ENCODE measurements at places on chromosomes 7 and 10.
A peak's percentile ranks its signal among the peaks of the same experiment; 100 is the strongest.

DNA sequence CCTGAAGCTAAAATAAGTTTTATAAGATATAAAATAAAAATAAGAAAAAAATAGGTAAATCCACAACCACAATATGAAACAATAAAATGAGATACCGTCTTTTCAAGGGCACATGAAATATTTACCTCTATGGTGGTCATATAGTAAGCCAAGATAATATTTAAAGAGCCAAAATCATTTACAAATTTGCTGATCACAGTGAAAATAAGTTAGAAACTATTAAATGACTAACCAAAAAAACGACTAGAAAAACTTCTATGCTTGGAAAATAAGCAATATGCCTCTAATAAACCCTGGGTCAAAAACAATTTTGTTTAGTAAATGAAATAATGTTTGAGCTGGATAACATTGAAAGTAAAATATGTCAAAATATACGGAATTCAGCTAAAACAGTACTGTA is 535.2 kb downstream of the GRID1 start:
- DNase-seq: no peak

GRCh38 chr10:43249962-43250614 is 16.8 kb downstream of the RASGEF1A start:
- peak; percentile 23 for DNase-seq

DNA sequence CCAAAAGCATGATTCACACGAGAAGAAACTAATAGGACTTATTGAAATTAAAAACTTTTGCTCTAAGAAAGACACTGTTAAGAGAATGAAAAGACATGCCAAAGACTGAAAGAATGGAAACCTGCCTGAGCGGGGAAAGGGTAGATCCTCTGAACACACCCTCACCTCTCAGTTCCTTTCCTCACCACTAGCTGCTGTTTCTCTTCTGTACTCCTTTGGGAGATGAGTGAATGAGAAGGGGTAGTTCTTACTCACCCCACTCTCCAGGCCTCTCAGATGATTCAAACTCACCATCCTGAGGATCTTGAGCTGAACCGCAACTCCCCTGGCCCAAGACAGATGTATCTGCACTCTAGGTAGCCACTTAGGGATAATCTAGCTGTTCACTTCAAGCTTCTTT is 41.9 kb downstream of the IQUB start:
- DNase-seq: no peak

- no peak for DNase-seq
Observed at GRCh38 chr7:27515933-27516332, 146.8 kb downstream of the HIBADH start.

DNA sequence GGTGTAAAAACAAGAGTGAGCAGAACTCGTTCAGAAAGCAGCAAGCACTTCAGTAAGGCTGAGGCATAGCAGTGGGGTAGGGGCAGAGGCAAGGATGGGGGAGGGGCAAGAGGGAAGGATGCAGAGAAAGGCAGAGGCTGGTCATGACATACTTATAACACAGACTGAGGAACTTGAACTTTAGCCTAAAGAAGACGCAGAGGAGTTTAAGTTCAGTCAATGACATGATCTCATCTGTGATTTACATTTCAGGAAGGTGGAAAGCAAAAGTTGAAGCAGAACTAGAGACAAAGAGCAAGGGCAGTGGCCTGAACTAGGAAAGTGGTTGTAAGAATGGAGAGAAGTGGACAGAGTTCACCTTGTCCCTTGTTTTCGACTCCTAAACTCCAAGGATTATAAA is 15.8 kb downstream of the MACC1 start:
- no peak for DNase-seq

- no peak for DNase-seq
Observed at GRCh38 chr10:76086761-76087639, 655.6 kb downstream of the LRMDA start.

- no peak for DNase-seq
Observed at GRCh38 chr10:32265756-32266155, 81.2 kb downstream of the EPC1 start.

DNA sequence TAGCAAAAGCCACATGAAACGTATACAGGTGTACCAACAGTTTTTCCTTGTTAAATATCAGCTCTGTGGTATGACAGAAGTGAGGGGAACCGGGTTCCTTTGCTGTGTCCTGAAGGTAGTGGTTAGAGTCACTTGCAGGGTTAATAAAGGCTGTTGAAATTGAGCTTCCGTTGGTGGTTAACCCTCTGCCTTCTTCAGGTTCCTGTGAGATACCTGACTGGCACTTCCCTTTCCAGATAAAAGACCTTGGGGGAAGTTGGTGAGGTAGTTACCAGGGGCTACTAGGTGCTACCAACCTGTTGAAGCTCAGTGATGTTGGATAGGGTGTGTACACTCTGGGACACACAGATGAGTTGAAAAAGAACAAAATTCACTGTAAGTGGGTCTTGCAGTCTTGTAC is 384.1 kb downstream of the GATA3 start:
- DNase-seq: no peak

- DNase-seq: no peak
Observed at GRCh38 chr7:128000854-128001265, 30.4 kb downstream of the LRRC4 start.

DNA sequence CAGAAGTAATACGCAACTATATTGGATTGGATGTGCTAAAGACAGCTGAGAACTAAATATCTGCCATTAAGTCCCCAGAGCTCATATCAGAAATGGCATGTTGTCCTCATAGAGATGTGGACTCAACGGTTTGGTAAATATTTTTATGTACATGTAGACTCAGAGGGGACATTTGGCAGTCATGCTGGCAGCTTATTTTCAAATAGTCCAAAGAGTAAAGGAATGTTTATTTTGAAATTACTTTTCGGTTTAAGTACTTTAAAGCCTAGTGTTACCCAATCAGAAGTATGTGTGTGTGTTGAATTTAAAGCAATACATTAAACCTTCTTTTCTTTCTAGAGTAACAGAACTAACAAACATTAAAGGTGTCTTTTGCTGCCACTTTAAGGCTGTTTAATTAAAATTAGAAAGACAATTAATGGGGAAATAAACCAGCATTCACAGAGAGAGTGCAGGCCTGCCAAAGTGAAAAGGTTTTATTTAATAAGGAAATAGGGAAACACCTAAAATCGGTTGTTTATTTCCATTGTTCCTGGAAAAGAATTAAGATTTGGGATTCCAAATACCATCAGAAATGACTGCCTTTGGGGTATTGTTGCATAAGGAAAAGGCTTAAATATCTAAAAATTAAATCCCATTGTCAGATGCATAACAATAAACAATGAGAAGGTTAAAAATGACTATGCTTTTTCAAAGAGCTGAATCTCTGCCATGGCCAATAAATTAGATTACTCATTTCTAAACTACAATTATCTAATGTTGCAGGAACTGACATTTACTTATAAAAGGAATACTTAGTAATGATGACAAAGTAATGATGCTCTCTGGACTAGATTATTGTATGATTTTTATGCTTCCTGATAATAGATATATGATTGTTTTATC is 113.4 kb upstream of the AHR start:
- no peak for DNase-seq

- no peak for DNase-seq
Observed at GRCh38 chr7:117873310-117874190, at the start of gene CTTNBP2. TSS of gene CTTNBP2 (minus strand) at chr7:117873441. CDS start at chr7:117873415, 26 bp downstream.

DNA sequence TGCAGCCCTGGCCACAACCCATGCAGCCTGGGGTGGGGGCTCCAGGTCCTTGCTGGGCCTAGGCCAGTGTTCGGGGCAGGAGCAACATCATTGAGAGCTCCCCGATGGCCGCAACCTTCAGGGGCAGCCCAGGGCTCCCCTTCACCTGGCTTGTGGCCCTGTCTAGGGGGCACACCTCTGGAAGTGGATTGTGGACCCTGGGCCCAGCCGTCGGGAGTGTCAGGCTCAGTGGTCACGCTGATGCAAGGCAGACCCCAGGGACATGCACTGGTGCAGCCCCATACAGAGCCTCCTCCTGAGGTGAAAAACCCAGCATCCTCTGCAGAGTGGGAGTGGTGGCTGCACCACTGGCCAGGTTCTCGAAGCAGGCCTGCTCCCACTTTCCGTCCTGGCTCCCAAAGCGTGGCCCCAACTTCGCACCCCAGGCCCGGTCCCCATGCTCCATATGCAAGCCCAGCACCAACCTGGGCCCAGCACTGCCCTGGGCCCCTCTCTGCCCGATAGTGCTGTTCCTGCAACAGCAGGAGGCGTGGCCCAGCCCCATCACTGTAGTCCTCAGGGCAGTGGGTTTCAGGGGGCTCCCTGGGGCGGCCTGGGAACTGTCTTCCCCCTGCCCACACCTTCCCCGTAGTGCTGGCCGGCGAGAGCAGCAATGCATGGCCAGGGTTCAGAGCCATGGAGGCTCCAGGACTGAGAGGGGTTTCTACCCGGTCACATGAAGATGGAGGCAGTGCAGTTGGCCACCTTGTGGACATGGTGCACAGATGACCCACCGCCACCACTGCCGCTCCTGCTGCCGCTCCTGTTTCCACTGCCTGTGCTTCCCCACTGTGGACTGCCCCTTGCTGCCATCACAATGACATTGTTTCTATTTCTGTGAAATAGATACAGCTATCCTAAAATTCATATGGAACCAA is 303.9 kb upstream of the NRG3 start:
- DNase-seq: no peak

DNA sequence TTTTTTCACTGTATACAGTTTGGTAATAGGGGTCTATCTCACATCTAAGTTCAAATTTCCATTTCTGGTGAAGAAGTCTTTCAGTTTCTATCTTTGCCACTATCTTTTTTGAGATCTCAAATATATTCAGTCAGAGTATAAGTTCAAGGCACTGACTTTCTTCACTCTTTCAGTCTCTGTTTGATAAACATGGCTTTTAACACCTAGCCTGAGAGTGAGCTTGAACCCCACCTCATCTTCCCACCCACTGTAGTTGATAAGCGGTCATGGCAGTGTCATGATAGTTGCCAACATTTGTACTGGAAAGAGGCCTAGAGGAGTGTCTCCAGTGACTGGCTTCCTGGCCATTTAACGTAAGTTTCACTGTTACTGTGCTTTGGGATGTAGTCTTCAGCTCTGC is 41.2 kb upstream of the AGR3 start:
- no peak for DNase-seq

DNA sequence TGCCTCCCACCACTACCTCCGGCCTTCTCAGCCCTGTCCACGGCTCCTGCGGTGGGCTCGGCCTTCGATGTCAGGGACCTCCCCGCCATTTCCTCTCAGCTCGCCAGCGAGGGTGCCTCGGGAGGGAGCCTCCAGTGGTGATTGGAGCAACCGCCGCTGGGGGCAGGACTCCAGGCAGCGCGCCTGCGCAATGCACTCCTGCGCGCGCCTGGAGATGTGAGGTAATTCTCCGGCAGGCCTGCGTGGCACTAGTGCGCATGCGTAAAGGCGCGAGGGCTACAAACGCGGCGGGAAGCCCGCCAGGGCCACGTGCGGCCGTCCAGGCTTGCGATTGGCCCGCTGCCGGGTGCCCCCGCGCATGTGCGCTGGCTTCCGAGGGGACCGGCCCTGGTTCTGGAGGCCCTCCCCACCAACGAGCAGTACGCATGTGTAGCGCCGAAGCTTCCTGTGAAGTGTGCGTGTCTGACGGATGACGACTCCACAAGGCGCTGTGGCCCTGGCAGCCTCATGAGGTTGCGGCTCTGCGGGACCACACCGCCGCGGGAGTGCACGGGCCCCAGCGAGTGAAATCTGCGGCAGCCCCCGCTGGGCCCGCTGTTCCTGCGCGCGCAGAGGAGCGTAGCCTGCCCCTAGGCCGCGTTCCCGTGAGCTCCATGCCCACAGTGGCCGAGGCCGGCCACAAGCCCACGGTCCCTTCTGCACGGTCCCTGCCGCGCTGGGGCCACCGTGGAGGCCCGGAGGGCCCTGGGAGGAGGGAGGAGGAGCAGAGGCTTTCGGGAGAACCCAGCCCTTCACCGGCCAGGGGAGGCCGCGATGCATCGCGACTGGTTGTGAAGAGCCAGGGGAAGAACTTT is at the start of gene SYCE1:
TSS of gene SYCE1 (minus strand) at position 143 of the 854 bp plus-strand sequence. CDS start at position 89, 54 bp downstream.
- DNase-seq: no peak

DNA sequence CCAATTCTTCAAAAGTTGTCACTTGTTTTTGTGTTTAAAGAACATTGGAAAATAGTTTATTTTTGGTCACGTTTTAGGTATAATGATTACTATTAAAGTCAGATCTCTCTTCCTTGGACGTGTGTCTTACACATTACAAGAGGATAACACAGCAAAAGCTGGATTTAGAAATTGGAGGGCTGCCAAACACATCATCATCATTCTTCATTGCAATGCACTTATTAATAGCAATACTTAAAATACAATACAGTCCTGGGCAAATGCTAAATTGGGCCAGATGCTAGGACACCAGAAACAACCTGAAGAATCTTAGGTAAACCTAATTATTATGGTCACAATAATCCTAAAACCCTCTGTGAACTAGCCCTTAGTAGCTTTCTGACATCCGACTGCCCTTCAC is 303.6 kb downstream of the DGKB start:
- no peak for DNase-seq

- no peak for DNase-seq
Observed at GRCh38 chr7:148609045-148609725, 18.6 kb downstream of the C7orf33 start.

- DNase-seq: no peak
Observed at GRCh38 chr10:35874311-35875015, 232.4 kb upstream of the FZD8 start.

DNA sequence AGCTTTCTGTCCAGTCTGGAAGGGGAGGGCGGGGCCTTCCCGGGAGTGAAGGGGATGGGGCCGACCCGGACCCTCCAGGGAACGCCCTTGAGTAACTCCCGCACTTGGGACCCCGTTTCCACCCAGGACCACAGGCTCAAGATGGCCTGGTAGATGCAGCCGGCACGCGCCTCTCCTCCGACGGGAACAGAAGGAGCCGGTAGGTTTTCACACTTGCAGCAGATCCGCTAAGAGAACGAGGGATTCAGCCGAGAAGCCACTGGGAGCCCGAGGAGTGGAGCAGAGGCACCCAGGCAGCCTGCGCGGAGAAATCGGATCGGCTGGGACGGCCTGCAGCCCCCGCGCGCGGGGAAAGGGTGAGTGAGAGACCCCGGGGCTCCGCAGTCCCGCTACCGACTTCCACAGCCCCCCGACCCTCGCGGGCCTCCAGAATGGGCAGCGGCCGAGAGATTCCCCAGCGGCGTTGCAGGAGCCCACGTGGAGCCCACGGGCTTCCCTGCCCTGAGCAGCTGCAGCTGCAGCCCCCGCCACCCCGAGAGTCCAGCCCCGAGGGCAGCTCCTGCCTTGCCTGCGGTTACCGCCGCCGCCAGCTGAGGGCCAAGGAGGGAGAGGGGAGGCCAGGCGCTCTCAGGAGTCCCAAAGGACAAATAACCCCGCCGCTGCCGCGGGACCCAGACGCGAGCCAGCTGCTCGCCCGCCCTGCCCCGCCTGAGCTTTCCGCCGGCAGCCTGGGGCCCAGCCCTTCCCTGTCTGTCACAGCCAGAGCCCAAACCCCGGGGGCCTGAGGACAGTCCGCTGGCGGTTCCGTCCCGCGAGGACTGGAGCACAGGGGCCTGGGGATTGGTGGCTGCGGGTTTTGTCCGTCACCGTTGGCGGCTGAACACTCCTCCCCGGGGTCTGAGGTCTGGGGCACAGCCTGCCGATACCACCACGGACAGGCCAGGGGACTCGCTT is 21.8 kb downstream of the IFT22 start:
- DNase-seq: no peak
